Kidney (tissue), 22 donors: ENCODE measurements at places on chromosomes 2 and 18. TPM values are rescaled to one million over a fixed set of nuclear protein-coding genes. Genes with fewer than 3 reads are reported as not detected.

Gene KIF5C
- total RNA-seq: 3.6 TPM

Gene C2orf66
- not detected for total RNA-seq

DNA sequence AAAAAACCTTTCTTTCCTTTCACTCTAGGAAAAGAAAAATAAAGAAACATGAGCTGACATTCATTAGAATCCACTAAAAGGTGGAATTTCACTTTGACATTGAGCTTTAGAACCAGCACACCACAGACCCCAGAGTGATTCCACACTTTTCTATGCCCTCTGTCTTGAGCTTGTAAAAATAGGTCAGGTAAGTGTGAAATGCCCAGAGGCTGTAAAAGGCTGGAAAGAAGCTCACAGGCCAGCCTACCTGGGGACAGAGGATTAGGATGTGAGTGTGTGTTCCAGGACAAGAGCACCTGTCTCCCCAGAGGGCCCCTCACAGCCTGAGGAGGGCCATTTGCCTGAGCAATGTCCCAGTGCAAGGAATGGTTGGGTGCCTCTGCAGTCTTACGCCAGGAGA, 56.3 kb upstream of the MYO3B start:
- H3K4me1 ChIP-seq: no peaks in the 10 kb centered on the region
- H3K27me3 ChIP-seq: no peaks in the 10 kb centered on the region
- no peak overlapping the region for H3K4me3 ChIP-seq
- no peak for DNase-seq
- no peaks in the 10 kb centered on the region for H3K36me3 ChIP-seq

DNA sequence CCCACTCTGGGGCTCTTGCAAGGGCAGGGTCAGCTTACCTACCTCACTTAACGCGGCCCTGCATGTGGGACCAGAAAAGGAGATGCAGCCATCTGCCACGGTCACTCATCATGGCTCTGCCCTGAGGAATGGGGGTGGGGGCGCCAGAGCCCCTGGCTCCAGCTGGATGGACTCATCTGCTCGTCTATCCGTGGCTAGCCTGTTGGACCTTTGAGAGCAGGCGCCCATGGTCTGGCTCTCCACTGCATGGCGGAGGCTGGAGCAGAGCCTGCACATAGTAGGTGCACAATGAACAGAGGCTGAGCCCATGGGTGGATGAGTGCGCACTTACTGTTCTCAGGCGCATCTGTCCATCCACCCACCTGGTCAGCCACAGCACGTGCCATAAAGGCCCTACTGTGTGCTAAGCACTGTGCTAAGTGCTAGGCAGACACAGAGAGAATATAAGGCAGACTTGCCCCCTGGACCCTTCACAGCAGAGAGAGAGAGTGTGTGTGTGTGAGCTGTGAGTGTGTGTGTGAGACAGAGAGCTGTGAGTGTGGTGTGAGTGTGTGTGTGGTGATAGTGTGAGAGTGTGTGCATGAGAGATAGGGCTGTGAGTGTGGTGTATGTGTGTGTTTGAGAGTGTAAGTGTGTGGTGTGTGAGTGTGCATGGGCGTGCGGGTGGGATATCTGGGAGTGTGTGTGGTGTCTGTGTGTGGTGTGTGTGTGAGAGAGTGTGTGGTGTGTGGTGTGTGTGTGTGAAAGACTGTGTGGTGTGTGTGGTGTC, 151.3 kb downstream of the TFCP2L1 start:
- no peaks in the 10 kb centered on the region for H3K36me3 ChIP-seq
- no peak for DNase-seq
- no peaks in the 10 kb centered on the region for H3K4me1 ChIP-seq

GRCh38 chr2:80059447-80059846, 245.1 kb downstream of the LRRTM1 start:
- no peaks in the 10 kb centered on the region for H3K36me3 ChIP-seq
- H3K27me3 ChIP-seq: no peaks in the 10 kb centered on the region
- no peak overlapping the region for H3K27ac ChIP-seq
- H3K4me3 ChIP-seq: no peak overlapping the region
- no peak for DNase-seq

DNA sequence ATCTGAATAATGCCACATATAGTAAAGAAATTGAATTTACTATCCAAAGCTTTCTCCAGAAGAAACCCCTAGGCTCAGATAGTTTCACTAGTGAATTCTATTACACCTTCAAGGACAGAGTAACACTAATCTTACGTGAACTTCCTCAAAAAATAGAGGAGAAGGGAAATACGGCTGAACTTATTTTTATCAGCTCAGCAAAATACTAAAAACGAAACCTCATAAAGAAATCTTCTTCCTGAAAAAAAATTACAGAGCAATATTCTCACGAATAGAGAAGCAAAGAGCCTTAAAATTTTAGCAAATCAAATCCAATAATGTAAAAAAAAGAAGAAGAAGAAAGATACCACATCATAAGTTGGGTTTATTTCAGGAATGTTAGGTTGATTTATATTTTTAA, 14.7 kb downstream of the CAPN13 start:
- H3K27ac ChIP-seq: no peak overlapping the region
- H3K4me1 ChIP-seq: no peaks in the 10 kb centered on the region
- DNase-seq: no peak
- no peaks in the 10 kb centered on the region for H3K27me3 ChIP-seq
- H3K36me3 ChIP-seq: no peaks in the 10 kb centered on the region

DNA sequence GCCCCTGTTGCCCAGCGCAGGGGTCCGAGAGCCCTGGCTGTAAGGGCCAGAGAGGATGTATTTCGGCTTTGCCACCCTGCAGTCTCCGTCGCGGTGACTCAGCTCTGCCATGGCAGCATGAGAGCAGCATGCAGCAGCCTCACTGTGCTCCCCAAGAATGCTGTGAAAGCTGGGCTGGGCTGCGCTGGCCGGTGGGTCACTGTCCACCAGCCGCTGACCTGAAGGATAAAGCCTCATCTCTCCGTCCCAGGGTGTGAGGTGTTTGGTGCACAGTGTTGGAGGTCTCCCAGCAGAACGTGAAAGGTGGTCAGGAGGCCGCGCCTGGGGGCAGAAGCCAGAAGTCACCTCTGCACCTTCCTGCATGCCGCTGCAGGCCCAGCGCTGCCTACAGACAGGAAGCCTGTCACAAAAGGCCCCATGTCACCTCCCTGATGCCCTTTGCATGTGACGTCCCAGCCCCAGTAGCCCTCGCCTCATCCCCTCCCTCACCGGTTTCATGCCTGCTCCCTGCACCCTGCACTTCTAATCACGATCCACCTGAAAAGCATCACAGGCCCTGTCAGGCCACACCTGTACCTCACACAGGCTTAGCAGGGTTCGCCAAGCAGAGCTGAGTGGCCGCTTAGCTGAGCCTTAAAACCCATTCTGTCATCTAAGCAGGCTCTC, 342.1 kb downstream of the EIPR1 start:
- H3K27me3 ChIP-seq: no peaks in the 10 kb centered on the region
- no peak overlapping the region for H3K27ac ChIP-seq
- no peaks in the 10 kb centered on the region for H3K36me3 ChIP-seq
- peak; percentile 13 for DNase-seq
- H3K4me1 ChIP-seq: no peaks in the 10 kb centered on the region
- H3K4me3 ChIP-seq: no peak overlapping the region
